ENCODE measurements at places on chromosomes 2 and 18. TPM values are rescaled to one million over a fixed set of nuclear protein-coding genes. Genes with fewer than 3 reads are reported as not detected.

DNA sequence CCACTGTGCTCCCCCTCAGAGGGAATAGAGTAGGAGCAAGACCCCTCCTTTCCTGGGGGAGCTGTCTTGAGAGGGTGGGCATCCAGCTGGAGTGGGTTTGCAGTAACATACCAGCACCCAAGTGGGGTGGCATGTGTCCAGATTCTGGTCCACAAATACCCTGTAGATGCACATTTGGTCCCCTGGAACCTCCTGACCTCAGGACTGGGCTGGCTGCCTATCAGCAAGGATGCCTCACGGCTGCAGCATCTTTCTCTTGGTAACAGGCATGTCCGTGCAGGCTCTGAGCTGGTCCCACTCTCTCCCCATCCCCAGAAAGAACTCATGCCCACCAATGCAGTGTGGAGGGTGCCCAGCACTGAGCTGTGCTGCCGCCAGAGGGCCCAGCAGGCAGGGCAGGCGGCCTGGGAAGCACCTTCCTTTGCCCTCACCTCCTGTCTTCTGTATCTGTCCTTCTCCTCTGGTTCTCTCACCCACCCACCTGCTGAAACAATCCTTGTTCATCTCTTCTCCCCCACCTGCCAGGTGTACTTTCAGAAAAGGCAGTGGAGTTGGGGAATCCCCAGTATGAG is 47.4 kb downstream of the ITGB1BP1 start:
- no peak for DNase-seq

- no peak for DNase-seq
These were observed 19.9 kb downstream of the MBP start for GRCh38 chr18:77112747-77113092.

DNA sequence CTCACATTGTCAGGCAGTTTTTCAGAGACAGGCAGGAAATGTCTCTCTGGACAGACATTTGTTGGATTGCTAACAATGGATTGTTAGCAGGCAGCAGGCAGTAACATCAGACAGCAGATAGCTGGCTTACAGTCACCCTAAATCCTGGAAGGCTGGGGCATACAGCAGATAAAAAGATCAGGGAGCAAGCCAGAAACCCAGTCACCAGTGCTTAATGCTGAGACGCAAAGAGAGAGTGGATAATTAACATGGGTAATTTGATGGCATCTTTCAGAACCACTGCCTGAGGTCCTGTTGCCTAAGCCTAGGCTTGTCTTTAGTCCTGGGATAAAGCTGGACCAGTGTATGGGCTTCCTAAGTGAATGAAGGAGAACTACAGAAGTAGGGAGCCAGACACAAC is 22.4 kb downstream of the MC4R start:
- DNase-seq: no peak

EFR3B gene
- 0.39 TPM for total RNA-seq

DNA sequence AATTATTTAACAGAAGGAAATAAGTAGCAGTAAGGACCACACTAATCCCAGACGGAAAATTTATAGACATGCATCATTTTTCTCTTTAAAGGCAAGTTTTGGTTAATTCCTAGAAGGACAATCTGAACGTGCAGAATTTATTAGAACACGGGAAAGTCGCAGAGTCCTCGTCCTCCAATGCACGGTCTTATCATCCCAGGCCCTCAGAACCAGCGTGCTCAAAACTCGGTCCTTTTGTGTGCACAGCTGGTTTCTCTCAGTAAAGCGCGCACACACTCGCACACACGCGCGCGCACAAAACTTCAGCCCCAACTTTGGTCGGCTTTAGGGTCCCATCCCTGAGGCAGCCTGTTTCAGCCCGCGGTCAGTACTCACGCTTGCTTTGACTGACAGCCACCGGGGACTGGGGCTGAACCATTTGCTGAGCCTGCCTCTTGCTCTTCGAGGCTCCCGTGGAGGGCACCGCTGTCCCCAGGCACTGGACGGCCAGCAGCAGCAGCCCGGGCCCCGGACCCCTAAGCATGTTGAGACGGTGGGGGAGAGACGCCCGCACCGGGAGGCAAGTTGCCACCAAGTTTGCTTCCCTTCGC is 493 bp downstream of the FN1 start:
- peak; percentile 57 for DNase-seq
